ENCODE measurements at places on chromosomes 2 and 18. TPM values are rescaled to one million over a fixed set of nuclear protein-coding genes. Genes with fewer than 3 reads are reported as not detected.

DNA sequence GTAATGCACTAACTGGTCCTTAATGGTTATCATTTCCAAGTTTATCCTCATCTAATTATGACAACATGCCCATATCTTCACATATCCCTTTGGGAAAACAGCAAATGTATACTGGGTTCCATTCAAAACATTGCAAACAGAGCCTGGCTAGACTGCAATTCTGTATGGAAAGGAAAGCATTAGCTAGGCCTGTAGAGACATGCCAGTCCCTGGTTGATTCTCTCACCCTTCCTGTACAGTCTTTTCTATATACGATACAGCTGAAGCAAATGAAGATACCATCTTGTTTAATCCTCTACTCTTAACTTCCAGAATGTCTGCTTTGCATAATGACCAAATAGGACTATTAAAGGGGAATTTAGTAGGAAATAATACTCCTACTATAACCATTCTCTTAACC is 294.4 kb upstream of the MC4R start:
- no peak for DNase-seq

GRCh38 chr2:41167014-41167413 is 715.1 kb upstream of the SLC8A1 start:
- DNase-seq: peak; percentile 11

- peak; percentile 28 for DNase-seq
These were observed 12.9 kb downstream of the WNT10A start for GRCh38 chr2:218893349-218894150.

The IL18R1 gene
- 0.41 TPM for total RNA-seq

DNA sequence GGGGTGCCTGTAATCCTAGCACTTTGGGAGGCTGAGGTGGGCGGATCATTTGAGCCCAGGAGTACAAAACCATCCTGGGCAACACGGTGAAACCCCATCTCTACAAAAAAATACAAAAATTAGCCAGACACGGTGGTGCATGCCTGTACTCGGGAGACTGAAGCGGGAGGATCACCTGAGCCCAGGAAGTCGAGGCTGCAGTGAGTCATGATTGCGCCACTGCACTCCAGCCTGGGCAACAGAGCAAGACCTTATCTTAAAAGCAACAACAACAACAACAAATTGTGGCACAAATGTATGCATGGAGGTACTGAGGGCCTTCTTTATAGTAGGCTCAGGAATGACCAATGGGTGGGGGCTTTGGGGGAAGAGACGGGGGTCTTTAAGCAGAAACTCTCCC is 38.5 kb downstream of the HPCAL1 start:
- DNase-seq: no peak

- no peak for DNase-seq
These were observed 2.3 kb downstream of the PIKFYVE start for GRCh38 chr2:208268156-208268952.

The MAPK4 gene
- 2.2 TPM for total RNA-seq

DNA sequence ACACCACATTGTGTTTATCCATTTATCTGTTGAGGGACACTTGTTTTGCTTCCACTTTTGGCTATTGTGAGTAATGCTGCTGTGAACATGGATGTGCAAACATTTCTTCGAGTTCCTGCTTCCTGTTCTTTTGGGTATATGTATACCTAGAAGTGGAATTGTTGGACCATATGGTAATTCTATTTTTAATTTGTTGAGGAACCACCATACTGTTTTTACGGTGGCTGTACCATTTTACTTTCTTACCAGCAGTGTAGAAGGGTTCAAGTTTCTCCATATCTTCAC is 23.1 kb downstream of the ANXA4 start:
- no peak for DNase-seq

GRCh38 chr2:49837561-49838293 is 683.4 kb upstream of the FSHR start:
- DNase-seq: no peak

DNA sequence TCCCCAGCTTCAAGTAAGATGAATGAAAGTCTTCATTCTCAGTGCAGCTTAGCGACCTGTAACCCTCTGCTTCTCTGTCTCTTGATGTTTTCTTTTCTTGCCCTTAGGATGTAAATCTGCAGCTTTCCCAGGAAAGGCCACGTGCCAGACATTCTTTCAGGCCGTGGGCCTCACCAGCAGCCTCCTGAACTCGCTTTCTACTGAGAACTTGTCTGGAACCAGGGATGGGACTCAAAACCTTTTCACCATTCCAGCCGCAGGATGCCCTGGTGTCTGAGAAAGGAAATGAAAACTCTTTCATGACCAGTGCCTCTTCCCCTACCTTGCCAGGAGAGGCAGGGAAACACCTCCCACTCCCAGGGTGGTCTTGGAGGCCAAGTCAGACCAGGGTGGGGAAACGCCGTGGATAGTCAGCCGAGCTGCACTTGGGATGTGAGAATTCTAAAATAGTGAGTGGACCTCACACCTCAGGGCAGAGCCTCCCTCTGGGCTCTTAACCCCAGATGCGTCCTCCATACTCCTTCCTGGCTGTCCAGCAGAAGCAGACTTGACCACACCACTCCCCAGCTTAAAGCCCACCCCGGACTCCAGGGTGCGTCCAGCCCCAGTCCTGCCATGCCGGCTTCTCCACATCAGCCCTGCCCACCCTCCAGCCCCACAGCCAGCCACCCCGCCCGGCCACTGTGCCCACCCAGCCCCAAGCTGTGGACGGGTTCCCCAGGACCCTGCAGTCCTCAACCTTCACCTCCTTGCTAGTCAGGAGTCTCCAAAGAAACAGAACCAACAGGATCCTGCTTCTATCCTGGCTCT is 115.5 kb downstream of the TWIST2 start:
- no peak for DNase-seq

The RNMT gene
- total RNA-seq: 24.7 TPM

GRCh38 chr2:33497221-33497650 is 20.8 kb downstream of the RASGRP3 start:
- DNase-seq: no peak

The B3GNT7 gene
- total RNA-seq: 52.9 TPM

- DNase-seq: no peak
These were observed 39.2 kb downstream of the GALNT1 start for GRCh38 chr18:35620765-35621164.

DNA sequence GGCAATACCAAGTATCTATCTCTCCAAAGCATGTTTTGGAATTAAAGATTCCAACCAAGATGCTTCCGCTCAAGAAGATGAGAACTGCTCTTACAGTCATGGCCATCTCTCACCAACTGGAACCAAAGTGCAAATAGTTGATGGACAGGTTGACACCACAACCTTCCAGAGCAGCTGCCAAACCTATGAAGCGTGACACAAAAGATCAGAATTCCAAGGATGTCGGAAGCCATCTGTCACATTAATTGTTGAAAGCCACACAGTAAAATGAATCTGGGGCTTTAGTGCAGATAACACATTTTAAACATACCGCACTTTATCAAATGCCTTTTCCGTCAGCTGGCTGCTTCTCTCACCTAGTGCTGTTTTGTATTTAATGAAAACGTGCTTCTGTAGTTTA is 195.7 kb downstream of the CDH20 start:
- no peak for DNase-seq
